ENCODE measurements at places on chromosomes 16 and 17.

DNA sequence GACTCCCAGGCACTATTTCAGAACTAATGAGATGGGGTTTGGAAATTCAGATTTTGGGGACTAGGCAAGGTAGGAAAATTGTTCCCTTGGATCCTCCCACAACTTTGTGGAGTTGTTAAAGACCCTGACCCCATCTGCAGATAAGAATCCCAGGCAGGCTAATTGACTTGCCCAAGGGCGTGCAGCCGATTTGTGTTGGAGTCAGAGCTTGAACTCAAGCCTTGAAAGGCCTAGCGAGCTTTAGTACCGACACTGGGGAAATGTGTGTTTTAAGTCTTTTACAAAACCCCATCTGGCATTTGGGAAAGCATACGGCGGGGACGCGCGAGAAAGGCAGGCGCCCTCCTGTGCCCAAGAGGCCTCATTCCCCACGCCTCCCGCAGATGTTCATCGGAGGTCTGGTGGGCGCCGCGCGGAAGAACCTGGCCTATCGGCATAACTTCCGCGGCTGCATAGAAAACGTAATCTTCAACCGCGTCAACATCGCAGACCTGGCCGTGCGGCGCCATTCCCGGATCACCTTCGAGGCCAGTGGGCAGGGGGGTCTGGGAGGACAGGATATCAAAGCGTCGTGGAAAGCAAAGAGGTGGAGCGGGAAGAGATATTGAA lies 4.3 kb downstream of the CNTNAP1 start:
- no peak for DNase-seq

DNA sequence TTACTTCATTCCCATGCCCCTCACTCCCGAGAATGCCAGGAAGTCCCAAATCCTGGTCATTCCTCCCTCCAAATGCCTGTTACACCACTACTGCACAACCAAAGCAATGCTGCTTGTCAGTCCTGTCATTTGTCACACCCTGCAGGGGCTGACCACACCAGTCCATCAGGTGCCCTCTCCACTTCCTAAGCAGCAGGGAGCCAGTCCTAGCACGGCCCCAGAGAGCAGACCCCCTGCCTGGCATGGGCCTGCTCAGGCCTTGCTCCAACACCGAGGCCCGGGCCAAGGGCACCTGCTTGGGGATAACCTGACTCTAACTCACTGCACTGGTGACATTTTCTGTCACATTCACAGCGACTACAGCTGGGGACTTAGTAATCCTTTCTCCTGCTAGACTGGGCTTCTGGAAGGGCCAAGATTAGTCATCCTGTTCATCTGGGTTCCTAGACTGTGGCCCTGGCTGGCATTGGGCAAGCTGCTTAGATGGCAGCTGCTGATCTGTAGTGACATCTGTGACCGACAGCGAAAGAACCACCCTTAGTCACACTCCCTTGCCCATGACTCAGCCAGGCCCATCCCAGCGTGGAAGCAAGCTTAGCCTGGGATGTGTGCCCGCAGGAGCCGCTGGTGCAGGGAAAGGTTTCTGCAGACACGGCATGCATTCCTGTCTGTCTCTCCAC lies 5.4 kb downstream of the ALYREF start:
- DNase-seq, result no peak

DNA sequence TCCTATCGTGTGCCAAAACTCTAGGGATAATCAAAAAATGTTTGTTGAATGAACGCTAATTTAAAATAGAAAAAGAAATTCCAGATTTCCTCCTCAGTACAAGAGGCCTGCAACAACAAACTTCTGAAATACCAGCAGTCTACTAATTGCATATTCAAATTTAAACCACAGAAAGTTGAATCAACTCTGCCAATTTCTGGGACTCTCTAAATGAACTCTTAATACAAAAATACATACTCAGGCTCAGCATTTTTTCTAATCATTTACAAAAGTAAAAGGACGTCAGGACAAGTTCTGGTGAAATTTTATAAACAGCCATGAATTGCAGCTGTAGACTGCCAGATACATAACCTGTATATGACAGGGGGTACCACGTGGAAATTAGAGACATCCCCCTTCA lies 49.0 kb downstream of the KANSL1 start:
- DNase-seq, result no peak

DNA sequence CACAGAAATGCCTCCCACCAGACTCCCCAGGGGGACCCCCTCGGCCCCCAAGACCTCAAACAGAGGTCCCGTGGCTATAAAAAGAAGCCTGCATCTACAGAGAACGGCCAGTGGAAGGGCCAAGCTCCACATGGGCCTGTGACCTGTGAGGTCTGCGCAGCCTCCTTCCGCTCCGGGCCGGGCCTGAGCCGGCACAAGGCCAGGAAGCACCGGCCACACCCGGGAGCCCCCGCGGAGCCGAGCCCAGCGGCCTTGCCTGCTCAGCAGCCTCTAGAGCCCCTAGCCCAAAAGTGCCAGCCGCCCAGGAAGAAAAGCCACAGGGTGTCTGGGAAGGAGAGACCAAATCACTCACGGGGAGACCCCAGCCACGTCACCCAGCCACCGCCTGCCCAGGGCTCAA lies 18.3 kb upstream of the ZFPM1 start:
- DNase-seq, result no peak

DNA sequence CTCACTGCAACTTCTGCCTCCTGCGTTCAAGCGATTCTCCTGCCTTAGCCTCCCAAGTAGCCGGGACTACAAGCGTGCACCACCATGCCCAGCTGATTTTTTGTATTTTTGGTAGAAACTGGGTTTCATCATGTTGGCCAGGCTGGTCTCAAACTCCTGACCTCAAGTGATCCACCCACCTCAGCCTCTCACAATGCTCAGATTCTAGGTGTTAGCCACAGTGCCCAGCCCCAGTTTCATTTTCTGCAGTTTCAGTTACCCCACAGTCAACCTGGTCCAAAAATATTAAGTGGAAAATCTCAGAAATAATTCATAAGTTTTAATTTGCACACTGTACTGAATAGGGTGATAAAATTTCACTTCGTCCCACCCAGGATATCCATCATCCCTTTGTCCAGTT lies 28.7 kb downstream of the KNOP1 start:
- no peak for DNase-seq

DNA sequence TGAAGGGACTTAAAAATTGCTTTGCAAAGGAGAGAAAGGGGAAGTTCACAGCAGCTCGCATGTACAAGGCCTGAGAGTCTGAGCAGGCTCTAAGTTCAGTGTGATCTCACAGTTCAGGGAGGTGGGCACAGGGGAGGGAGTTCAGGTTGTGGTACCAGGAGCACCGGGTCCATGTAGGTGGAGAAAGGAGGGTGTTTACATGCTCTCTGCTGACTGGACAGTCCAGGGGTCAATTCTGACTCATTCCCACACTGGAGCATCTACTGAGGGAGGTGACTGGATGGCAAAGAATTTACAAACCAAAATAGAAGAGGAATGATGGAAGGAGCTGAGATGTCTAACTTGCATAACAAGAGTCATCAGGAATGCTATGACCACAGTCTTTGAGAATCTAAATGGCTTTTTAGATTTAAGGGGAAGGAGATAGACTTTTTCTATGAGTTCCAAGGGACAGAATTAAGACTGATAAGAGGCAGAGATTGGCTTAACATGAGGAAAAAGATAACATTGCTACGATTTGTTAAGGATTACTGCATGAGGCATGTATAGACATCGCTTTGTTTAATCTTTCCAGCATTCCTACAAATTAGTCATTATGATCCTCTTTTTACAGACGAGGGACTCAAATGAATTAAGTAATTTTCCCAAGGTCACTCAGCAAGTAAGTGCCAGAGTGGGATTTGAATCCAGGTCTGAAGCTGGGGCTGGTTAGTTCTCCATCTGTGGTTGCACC lies 29.9 kb downstream of the MIS12 start:
- DNase-seq, result no peak

DNA sequence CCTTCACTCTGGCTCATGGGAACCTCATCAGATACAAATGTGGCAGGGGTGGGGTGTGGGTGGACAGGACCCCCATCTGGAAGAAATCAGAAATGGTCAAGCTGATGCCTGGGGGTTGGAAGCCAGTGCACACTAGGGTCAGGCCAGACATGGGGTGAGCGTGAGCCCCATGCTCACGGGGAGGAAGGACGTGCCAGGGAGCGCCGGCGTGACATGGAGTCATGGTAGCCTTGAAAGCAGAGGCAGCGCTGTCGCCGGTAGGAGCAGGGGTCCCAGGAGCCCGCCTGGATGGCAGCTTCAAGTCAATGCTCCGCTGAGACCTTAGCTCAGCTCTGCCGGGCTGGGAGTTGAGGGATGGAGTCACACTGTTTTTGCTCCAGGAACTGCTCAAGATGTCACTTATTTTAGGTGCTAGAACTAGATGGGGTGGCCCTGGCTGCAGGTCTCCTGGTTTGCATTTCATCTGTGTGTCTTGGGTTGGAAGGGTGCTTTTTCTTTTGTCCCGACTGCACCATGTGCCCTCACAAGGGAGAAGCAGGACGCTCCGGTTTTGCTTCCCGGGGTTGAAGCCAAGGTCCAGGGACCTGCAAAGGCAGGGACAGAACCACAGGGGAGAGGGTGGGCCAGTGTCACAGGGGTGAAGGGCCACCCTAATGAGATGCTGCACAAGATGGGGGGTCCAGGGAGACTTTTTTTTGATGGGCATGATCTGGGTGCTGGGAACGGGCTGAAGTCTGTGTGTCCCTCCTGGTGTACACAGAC lies 51.4 kb downstream of the USP22 start:
- no peak for DNase-seq

GRCh38 chr16:57409065-57409464 lies 4.5 kb downstream of the CCL17 start:
- DNase-seq, result peak; percentile 47

DNA sequence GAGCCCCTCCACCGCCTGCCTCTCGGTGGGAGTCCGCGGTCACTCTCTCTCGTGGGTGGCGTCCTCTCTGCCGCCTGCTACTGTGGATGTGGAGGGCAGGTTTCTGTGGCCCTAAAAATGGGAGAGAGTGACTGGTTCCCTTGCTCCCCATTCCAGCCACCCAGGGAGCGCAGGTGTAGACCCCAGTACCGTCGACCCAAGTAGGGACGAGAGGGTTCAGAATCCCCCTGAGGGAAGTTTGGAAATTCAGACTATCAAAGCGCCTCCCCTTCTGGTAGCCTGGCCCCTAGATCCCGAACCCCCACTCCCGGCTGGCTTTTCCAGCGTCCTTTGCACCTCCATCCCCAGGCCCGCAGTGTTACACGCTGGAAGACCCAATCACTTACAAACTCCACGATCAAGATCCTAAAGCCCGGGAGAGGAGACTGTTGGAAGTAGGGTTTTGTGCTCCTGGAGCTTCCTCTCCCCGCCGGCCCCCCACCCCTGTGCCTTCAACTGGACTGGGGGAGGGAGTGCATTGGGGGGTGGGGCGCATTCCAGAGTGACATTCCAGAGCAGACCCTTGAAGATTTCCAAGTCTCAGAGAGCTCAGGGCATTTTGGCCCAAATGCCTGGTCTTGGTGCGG lies 991 bp downstream of the GPRC5C start:
- no peak for DNase-seq

- peak; percentile 13 for DNase-seq
Measured at GRCh38 chr17:81621494-81622130, 15.3 kb downstream of the NPLOC4 start.

DNA sequence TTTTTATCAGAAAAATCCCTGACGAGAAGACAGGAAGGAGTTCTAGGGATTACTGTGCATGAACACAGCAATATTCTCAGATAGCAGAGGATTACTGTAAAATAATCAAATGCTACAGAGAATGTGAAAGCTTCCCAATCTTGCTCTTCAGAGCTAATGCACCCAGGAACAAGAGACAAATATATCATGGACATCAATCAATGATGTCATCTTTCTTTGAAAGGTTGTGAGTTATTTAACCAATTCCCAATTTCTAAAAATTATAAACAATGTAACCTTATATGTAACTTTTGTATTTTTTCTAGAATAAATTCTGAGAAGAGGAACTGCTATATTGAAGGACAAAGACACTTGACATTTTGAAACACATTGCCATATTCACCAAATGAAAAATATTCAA lies 46.5 kb downstream of the BRD7 start:
- DNase-seq, result no peak

DNA sequence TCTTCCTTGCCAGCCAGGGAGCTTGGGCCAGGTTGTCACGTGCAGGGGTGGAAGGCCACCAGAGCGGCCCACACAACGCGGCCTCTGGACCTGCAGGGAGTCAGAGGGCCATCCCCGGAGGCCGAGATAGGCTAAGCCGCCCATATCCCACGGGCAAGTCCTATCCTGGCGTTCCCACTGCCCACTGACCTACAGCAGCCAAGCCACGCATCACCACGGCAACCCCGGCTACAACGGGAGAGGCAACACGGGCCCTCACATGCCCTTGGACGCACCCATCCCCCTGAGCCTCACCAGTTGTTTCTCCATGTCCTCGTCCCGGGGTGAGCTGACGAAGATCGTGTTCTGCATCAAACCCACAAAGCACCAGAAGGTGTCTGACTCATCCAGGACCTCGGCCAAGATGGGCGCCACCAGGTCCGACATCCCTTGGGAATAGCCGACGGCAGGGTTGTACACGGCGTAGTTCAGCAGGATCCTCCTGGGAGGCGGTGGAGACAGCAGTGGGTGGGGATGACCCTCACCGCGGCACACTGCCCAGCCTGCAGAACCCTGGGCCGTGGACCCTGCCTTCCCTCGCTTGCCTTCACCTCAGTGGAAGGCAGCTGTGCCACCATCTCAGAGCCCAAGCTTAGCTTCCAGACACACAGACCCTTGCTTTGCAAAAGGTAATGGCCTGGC lies 88.2 kb downstream of the TBC1D16 start:
- no peak for DNase-seq

GRCh38 chr16:12590409-12590808 lies 213.3 kb downstream of the CPPED1 start:
- no peak for DNase-seq

GRCh38 chr16:8589900-8590688 lies at the start of gene TMEM114:
TMEM114 (minus strand) TSS chr16:8590511; CDS start chr16:8589838, 673 bp downstream.
- no peak for DNase-seq

GRCh38 chr16:12094537-12095265 lies 118.2 kb downstream of the SNX29 start:
- DNase-seq, result no peak

GRCh38 chr16:16038950-16039349 lies 89.5 kb downstream of the ABCC1 start:
- no peak for DNase-seq

DNA sequence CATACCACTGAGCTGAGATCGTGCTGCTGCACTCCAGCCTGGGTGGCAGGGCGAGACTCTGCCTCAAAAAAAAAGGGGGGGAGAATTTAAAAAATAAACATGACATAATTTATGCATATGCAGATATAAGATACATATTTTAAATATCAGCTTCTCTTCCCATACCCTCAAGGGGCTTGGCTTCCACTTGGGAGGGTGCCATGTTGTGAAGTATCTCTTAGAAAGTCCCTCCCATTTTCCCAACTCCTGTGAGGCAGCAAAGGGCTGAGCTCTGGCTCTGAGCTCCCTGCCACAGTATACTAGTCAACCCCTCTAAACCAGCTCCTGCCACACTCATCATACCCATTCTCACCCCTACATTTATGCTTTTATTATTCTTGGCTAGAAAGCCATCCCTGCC lies 39.4 kb downstream of the MYH11 start:
- DNase-seq, result no peak

DNA sequence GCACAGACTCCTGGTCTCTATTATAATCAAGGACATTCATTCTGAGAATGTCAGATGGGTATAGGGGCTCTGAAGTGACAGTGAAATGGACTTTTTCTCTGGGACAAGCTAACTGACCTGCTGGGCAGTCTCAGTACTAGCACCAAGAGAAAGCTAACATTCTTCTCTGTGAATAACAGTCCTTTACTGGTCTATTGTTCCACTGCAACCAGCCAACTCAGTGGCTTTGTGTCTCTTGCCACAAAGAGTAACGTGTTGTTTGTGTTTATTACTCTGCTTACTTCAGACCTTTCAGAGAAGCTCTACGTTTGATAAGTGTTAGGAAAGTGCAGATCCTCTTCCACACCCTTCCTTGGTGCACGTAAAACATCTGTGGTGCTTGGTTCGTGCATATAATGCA lies 61.5 kb upstream of the BCAR1 start:
- DNase-seq, result peak; percentile 77
